Activated T-cell treated with anti-CD3 and anti-CD28 coated beads, Interleukin-2, amount 50 U/mL, for 48 hours (primary cell): ENCODE measurements at places on chromosomes 16 and 17.

DNA sequence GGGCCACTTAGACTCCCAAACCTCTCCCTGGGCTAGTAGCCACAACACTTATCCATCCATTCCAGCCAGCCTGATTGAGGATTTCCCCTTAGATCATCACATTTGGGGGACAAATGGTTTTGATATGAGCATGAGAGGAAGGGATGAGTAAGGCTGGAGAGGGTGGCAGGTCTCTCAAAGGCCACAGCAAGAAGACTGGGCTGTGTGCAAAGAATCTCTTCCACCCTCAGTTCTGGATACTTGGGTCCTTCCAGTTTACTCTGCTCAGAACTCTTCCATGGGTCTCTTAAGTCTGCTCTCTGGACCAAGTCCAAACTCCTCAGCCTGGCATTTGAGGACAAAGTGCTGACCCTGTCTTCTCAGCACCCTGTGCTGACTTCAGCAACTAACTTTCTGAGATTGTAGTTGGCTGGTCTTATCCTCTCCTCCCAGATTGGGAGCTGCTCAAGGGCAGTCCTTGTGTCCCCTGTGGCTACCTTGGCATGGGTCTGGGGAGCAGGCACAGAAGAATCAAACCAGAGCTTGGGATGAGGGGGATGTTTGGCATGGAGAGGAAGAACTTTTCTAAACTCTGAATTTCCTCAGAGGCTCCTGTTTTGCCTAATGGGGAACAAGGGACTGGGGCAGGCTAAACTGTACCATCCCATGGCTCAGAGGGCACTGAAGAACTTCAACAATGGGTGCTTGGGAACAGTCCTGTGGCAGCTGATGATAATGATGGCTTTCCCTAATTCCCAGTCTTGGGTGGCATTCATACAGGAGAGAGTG is 3.1 kb upstream of the NFATC3 start:
- DNase-seq = no peak

DNA sequence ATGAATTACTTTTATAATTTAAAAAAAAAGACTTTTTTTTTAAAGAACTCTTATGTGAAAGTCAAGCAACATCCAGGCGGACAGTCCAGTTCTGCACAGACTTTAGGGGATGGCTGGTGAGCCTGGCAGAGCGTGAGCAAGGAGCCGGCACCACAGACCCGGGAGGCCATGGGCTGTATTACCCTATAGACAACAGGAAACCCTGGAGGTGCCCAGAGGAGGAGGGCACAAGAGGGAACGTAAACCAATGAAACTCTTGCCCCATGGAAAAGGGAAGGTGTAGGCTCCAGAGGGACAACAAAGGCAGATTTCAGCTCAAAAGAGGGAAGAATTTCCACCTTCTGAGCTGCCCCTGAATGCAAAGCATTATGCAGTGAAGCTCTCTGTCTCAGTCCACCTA is 25.5 kb upstream of the RPH3AL start:
- no peak for DNase-seq

DNA sequence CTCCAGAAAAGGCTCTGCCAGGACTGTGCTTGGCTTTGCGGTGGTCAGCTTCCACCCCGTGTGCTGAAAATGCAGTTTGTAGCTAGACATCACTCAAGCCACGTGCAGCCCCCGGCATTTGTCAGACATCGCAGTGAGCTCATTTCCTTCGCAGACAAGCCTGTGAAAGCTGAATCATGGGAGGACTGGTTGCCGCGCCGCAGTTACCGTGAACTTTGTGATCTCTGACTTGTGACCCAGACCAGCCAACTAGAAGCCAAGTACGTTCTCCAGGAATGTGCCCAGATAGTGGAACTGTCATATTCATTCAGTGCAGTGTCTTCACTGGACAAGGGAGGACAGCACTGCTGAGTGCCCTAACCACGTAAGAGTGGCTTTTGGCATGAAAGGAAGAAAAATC is 58.1 kb downstream of the NDE1 start:
- DNase-seq = no peak

- DNase-seq = no peak
Observed at GRCh38 chr16:1781758-1782407, 488 bp downstream of the SPSB3 start.

- no peak for DNase-seq
Observed at GRCh38 chr17:75869282-75870141, 8.9 kb downstream of the TRIM47 start.

GRCh38 chr17:37543637-37544052 is 54.0 kb downstream of the DUSP14 start:
- no peak for DNase-seq

DNA sequence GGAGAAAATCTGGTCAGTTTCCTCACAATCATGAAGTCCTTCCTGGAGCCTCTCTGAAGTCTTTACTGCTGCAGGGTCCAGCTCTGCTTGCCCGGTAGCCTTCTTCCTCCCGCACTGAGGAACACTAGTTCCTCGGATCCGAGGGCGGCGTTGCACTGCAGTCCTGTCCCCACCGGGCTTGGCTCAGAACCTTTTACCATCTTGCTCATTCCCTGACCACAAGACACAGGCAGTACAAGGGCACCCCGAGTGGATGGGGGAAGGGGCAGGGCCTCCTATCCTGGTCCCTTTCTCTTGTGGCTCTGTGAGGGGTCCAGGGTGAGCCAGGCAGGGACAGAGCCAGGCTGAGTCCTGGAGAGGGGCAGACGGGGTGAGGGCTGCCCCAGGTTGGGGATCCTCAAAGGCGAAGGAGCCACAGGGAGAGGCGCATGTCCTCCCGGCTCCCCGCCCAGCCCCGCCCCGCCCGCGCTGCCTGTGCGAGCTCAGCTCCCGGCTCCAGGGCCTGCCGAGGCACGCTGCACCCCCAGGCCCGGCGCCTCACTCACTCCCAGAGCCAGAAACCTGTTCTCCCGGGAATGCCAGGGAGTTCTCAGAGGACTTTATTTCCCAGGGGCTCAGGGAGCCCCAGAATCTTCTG is 1.5 kb downstream of the FOXN1 start:
- DNase-seq = no peak

DNA sequence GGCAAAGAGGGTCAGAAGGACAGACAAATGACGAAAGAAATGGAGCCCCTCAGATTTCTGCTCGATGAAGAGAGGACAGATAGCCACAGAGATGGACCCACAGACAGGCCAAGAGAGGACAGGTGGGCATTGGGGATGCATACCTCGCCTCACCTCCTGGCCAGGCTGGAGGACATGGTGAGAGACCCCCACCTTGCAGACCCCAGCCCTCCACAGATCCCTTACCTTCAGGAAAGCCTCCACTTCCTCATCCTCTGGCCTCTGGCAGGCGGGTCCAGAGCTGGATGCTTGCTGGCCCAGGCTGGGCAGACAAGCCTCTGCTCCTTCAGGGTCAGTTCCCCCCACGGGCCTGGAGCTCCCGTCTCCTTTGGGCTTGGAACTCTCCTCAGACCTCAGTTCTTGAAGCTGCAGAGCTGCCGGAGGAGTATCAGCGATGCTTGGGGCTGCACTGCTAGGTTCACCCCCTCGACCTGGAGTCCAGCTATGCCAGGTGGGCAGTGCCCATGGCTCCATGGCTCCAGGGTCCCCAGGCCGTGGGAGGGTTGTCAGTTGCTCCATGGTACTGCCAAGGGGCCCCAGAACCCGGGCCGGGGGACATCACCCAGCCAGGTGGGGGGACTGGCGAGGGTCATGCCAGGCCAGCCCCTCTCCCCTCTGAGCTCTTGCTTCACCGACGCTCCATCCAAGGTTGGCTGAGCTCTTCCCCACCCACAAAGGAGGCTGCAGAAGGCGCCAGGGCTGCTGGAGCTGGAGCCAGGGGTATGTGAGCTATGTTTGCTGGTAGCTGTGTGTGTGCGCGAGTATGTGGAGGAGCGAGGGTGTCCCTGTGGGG is 1.0 kb downstream of the TSPOAP1 start:
- DNase-seq = no peak

DNA sequence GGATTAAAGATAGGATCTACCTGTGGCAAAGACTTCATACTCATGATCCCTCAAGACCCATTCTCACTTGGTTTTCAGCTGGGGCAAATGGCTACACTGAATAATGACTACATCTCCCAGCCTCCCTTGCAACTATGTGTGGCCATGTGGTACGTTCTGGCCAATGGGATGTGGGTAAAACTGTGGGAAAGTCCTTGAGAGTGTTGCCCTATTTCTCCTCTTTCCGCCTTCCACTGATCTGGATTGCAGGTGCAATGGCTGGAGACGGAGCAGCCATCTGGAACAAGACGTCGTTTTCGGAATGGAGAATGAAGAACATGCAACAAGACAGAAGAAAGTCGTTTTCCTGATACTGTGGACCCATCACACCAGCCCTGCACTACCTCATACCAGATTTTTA is 48.5 kb downstream of the HAPSTR1 start:
- DNase-seq = no peak

DNA sequence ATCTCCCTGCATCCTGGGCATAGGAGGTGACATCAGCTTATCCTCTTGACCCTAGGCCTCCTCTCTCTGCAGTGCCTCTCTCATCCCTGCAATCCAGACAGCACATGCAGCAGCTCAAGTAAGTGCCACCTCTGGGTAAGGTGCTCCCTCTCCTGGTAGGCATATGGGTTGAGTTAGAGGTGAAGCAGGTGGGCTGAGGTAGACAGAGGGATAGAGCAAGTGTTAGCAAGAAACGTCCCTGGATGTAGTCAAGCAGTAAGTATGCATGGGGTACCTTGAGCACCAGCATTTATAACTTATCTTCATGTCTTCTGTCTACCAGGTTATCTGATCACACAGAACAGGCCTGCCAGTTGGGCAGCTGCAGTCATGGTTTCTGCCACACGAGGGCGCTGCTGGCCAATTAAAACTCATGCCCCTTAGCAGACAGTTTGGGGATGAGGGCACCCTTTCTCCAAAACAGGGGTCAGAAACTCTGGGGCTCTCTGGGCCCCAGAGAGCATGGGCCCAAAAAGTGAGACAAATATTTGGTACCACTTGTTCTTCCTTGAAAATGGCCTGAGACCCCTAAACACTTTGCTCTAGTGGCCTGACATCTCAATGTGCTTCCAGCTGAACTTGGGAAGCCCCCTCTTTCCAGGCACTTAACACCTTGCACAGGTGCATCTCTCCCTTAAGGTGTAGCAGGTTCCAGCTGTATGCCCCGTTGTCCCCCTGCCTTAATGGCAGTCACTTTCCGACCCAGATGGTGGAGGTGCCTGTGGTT is 59.8 kb downstream of the NEUROD2 start:
- DNase-seq = peak; percentile 88

GRCh38 chr16:54505549-54506213 is 219.1 kb upstream of the IRX3 start:
- no peak for DNase-seq

GRCh38 chr16:89174877-89175276 is 3.3 kb downstream of the CDH15 start:
- no peak for DNase-seq

- DNase-seq = no peak
Observed at GRCh38 chr17:13152501-13152900, 134.7 kb upstream of the ELAC2 start.

GRCh38 chr17:74531231-74531761 is at the start of gene CD300LB:
CD300LB (minus strand) TSS chr17:74531475; CDS start chr17:74531350, 125 bp downstream.
- DNase-seq = no peak

GRCh38 chr17:64507413-64507782 is 621 bp downstream of the CEP95 start:
- no peak for DNase-seq

- no peak for DNase-seq
Observed at GRCh38 chr17:42543190-42544079, 7.4 kb downstream of the NAGLU start.

DNA sequence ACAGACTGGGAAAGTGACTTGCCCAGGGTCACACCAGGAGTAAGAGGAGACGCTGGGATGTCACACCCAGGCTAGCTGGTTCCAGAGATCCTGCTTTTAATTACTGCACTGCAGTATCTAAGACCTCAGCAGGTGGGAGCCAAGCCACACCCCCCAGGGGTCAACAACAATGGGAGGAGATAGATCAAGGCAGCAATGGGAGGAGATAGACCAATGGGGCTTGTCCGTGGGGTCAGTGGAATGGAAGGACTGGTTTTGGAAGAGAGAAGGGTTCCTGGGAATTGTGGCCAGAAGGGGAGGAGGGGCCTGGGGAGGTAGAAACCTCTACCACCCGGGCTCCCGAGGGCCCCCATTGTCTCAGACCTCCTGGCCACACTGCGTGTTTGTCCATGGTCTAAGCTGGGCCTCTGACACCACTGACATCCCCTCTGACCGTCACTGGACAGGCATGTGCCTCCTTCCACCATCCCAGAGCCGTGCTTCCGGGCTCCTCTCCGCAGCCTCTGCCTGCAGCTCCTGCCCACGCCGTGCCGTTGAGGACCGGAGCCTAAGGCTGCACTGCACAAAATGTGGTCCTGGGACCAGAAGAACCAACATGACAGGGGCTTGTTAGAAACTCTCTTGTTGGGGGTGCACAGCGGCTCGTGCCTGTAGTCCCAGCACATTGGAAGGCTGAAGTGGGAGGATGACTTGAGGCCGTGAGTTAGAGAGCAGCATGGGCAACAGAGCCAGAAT is 69.8 kb upstream of the RPH3AL start:
- DNase-seq = no peak

DNA sequence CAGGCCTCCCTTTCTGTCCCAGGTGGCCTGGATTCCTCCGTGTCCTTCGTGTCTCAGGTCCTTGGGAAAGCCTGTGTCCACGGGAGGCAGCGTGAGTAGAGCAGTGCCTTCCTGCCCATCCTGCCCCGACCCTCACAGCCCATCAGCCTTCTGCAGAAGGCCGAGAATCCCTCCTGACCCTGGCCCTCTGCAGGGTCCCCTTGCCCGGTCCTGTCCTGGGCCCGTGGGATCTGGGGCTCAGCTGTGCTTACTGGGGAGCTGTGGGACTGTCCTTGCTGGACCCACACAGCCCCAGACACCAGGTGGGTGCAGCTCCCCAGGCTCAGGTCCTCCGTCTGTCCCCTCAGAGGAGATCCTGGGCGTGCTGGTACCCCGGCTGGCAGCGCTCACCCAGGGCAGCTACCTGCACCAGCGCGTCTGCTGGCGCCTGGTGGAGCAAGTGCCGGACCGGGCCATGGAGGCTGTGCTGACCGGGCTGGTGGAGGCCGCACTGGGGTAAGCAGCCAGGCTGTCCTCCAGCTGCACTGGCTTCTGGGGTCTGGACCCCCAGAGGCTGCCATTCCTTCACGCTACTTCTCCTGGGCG is 3.9 kb downstream of the TELO2 start:
- DNase-seq = no peak

GRCh38 chr17:49564638-49565037 is 11.0 kb upstream of the NXPH3 start:
- DNase-seq = no peak

GRCh38 chr17:77419547-77420094 is 278.9 kb downstream of the SEC14L1 start:
- no peak for DNase-seq

DNA sequence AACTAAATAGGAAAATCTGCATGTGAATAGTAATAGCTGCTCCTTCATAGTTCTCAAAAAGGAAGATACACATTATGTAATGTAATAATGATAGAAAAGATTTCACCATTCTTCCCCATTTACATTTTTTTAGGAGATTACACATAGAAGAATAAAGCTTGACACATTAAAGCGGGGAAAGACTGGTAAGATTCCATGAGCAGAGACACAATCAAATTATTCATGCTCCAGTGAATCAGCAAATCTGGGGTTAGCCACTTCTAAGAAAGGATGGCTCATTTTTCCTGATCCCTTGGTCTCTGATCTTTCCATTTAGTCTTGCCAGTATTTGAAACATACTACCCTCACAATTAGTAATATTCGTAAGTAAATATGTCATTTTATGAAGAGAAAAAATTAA is 81.9 kb downstream of the CA4 start:
- DNase-seq = no peak
